ENCODE measurements at places on chromosomes 1 and 21.

GRCh38 chr1:206555473-206555935 is 48.2 kb downstream of the RASSF5 start:
- DNase-seq, result peak; percentile 26

DNA sequence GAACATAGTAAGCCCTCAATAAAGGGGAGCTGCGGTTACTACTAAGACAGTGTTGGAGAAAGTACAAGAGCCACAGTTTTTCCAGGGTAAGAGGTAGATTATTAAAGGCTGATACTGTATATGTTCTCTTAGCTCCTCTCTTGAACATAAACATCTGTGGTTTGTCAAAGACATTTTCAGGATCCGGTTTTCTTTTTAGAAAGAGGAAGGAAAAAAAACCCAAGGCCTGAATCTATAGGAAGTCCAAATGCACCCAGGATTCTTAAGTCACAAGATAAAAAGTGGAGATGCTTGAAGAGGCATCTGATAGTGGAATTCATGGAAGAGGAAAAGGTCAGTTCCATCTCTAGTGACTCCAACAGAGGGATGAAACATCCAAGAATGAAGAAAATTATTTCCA is 24.6 kb upstream of the SLC45A3 start:
- no peak for DNase-seq

- no peak for DNase-seq
Observed at GRCh38 chr1:66761221-66761620, 9.0 kb downstream of the DYNLT5 start.

GRCh38 chr1:228149406-228150119 is at the start of gene GJC2:
TSS of gene GJC2 (plus strand) at chr1:228149930. CDS start at chr1:228157759, 7,829 bp downstream.
- DNase-seq, result no peak

- DNase-seq, result no peak
Observed at GRCh38 chr1:77387553-77387952, 105.7 kb downstream of the AK5 start.

DNA sequence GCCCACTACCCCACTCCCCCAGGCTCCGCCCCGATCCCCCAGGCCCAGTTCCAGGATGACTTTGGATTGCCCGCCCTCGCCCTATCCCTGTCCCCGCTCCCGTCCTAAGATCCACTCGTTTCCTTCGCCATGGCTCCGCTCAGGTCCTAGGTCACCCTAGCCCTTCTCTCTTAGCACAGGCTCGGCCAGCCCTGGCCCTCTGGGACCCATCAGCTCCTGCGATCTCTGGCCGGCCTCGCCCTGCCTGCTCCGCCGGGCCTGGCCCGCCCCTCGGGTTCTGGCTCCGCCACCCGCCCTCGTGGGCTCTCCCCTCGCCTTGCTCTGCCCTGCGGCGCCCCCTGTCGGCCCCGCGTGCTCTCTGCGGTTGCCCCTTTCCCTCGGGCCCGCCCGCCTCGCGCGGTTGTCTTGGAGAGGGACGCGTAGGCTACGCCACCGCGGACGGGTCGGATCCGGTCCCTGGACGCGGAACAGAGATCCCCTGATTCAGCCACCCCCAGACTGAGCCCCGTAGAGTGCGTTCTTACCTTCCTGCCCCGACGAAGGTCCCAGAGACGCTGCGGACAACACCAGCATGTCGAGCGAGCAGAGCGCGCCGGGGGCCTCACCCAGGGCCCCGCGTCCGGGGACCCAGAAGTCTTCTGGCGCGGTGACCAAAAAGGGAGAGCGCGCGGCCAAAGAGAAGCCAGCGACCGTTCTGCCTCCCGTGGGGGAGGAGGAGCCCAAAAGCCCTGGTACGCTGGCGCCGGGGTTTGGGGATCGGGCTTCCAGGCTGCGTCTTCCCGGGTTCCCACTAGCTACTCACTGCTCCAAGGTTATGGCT is at the start of gene LRRC71:
LRRC71 (plus strand) TSS at position 400 of the 820 bp plus-strand sequence; CDS start at position 572, 172 bp downstream.
- DNase-seq, result peak; percentile 71

All from SHP77 (cell line).